Erythroblast (primary cell): ENCODE measurements at places on chromosomes 12 and 14.

DNA sequence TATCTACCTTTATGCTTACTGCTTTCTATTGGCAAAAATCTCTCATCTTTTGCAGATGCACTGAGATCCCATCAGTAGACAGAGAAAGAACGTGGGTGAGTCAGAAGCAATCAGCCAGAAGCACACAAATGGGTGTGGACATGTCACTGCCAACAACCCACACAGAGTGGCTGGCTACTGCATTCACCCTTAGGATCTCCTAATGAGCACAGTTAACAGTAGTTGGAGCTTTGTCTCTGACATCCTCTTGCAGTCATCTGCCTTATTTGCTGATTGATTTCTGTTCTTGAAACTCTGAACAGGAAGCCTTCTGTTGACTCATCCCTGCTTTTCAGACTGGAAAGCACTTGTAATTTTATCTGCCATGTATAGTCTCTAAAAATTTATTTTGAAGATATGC is 117.2 kb downstream of the RGS6 start:
- peak; percentile 21 for DNase-seq

DNA sequence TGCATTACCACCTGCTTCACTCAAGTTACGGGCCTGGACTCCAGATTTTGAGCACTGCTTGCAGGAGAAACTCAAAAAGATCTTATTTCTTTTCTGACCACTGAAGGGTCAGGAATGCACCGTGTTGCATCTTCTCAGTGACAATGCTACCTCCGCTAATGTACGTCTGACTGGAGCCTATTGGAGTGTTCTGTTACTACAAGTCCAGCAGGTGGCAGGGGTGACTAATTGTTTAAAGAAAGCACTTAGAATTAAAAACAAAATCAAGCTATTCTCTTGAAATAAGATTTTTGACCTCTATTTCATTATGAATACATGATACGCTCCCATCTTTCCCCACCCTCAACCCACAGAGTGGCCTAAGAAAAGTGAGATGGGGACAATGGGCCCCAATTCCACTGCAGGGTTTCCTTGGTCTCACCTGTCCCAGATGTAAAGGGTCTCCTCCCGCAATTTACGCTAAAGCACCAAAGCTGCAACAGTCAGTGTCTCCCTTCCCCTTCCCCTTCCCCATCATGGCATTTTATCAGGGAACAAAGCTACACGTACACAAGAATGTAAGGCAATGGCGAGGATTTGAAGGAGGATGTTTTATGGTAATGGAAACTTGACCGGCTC is 2.2 kb downstream of the TBPL2 start:
- DNase-seq, result peak; percentile 46

DNA sequence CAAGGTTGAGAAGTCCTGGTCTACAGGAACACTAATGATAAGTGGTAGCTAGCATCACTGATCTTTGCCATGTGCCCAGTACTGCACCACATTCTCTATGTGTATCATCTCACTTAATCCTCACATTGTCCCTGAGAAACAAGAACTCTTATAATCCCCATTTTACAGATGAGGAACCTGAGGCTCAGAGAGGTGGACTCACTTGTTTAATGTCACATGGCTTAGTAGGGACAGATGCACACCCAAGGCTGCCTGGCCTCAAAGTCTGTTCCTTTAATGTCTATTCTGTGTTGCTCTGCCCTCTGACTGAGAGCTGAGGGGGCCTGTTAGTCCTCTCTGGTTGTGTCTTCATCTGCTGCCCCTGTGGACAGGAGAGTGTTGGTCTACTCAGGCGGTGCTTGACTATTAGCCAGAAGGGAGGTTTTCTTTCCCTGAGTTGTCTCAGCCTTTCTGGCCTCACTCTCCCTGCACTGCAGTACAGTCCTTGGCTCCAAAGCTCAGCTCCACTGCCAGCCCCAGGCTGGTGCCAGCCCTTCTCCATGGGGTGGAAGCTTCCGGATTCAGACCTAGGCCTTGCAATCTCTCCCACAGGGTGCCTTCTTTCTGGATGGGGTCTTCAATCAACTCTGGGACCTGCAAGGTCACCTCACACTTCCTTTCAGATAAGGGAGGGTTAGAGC is 4.9 kb upstream of the DYNLL1 start:
- DNase-seq, result no peak

DNA sequence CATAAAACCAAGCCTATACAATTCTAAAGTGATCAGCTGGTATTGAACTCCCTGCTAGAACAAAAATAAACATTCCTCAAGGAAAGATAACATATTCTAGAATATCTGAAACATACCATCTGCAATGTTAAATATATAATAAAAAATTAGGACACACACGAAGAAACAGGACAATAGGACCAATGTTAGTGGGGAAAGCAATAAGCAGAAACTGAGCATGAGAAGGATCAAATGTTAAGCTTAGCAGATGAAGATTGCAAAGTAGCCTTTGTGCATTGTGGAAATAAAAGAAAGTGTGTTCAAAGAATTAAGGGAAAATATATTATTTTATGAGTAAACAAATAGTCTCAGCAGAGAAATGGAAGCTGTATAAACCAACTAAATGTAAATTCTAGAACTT is 180.8 kb downstream of the EPS8 start:
- DNase-seq, result no peak

DNA sequence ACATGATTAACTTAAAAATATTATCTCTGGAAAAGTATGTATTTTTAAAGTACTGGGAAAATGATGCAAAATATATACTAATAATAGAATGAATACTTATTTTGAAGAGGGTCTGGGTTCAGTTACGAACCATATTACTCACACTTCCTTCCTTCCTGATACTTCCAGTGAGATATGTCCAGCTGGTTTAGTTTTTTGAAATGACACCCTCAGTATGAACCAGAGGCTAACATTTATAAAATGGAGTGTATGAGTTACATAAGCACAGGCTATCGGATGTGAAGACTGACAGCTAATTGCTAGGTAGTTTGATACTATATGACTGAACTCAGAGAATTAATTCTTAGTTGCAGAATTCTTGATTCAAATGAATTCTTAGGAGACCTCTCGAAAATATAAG is 122.9 kb downstream of the OTOGL start:
- no peak for DNase-seq

DNA sequence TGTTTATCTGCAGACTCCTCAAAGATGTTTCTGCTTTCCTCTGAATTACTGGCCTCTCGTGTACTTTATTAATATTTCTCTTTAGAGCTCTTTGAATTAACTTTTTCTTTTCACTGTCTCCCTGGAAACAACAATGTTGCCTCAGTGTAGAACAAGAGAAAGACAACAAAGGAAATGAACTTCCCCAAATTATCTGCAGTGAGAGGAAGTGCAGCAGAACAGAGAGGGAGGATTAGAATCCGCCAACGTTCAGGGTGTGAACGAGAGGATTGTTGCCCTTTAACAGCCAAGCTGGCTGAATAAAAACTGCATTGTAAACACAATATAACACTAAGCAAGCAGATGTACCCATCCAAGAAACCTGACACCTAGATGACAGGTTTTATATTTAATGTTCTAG is 375.9 kb downstream of the GALC start:
- no peak for DNase-seq
